EL (cell line): ENCODE measurements at places on chromosomes 13 and 19.

- peak; percentile 62 for DNase-seq
These were observed 20.8 kb downstream of the RASA3 start for GRCh38 chr13:114111577-114111976.

DNA sequence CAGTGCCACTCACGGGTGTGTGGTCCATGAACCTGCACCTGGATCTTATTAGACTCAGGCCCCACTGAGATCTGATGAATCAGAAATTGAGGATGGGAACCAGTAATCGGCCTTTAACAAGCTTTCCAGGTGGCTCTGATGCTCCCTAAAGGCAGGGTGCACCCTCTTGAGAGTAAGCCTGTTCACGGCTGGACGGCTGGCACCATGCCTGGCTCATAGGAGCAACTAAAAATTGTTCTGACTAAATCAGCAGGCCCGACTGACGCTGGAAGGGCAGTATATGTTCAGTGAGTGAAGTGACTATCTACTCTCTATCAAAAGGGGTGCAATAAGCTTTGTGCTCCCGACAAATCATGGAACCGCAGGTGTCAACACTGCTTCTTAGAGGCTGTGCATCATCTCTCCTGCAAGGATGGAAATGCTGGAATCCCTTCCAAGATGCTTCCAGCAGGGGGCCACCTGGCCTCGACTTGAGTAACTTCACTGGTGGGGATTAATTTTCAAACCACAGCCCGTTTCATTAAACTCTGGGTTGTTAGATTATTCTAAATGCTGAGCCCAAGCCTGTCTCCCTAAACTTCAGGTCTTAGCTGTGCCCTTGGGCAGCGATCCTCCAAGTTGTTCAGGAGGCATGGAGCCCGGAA, 28.4 kb downstream of the TMTC4 start:
- peak; percentile 15 for DNase-seq

DNA sequence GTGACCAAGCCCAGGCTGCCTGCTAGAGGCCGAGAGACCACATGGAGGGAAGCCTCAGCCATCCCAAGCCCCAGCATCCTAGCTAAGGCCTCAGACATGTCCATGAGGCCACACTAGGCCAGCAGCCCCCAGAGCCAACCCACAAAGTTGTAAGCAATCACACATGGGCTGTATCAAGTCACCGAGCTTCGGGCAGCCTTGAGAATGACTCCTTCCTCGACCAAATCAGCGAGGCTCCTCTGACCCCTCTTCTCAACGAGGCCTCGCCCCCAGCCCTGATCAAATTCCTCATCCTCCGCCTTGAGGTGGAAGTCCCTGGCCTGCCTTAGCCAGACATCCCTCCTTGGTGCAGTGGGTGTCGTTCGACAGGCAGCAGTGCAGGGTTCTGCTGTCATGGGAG, 1.9 kb upstream of the SPACA7 start:
- DNase-seq = no peak

DNA sequence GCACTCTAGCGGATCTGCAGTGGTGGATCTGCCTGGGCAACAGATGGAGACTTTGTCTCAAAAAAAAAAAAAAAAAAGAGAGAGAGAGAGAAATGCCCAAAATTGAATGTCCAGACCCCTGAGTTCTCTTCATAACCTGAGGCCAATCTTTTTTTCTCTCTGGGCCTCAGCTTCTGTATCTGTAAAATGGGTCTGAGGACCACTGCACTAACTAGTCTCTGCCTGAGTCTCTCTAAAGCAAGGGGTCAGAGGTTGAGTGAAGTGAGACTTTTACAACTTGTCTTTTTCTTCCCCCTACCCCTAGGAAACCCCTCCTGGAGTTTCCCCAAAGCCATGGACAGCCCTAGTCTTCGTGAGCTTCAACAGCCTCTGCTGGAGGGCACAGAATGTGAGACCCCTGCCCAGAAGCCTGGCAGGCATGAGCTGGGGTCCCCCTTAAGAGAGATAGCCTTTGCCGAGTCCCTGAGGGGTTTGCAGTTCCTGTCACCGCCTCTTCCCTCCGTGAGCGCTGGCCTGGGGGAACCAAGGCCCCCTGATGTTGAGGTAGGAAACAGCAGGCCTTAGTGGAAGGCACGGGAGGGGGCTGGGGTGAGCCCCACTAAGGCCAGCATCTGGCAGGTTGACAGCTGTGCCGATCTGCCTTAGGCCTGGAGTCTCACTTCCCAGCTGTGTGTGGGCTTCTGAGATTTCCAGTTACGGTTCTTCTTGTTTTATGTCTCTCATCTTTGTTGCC, 1.8 kb downstream of the TMEM91 start:
- DNase-seq = no peak

GRCh38 chr19:10043286-10043927, 30.1 kb downstream of the RDH8 start:
- DNase-seq = peak; percentile 31
